ENCODE measurements at places on chromosomes 3 and 15. TPM values are rescaled to one million over a fixed set of nuclear protein-coding genes. Genes with fewer than 3 reads are reported as not detected.

GRCh38 chr3:141686466-141687291, 51.4 kb upstream of the RNF7 start:
- H3K27me3 ChIP-seq = no peaks in the 10 kb centered on the region
- H3K36me3 ChIP-seq = no peaks in the 10 kb centered on the region

The ARGFX gene
- polyA plus RNA-seq = not detected

GRCh38 chr15:63809452-63809851, 24.3 kb downstream of the HERC1 start:
- no peak overlapping the region for H3K4me3 ChIP-seq
- DNase-seq = no peak
- H3K27me3 ChIP-seq = no peaks in the 10 kb centered on the region
- no peaks in the 10 kb centered on the region for H3K4me1 ChIP-seq
- H3K36me3 ChIP-seq = no peaks in the 10 kb centered on the region

DNA sequence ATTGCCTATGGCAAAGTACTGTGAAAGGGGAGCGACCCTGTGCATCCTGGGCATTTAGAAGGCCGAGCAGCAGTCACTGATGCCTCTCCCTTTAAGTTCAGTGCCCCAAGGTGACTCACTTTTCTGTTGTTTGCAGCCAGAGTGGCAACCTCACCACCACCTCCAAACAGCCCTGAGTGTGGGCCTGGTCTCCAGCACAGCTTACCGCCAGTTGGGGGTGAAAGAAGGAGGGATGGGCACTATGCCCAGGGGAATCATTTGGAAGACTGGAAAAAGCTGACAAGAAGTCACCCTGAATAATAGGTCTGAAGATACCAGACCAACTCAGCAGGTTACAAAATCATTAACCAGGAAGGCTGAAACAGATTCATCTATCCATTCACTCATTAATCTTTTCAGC, 571.8 kb downstream of the EPHB1 start:
- no peak overlapping the region for H3K4me3 ChIP-seq
- H3K27ac ChIP-seq = no peak overlapping the region
- DNase-seq = peak; percentile 15
- H3K4me1 ChIP-seq = no peaks in the 10 kb centered on the region
- H3K36me3 ChIP-seq = no peaks in the 10 kb centered on the region

GRCh38 chr3:23236890-23237289, 33.8 kb downstream of the UBE2E2 start:
- H3K36me3 ChIP-seq = no peaks in the 10 kb centered on the region
- H3K4me1 ChIP-seq = no peaks in the 10 kb centered on the region
- H3K4me3 ChIP-seq = no peak overlapping the region
- H3K27me3 ChIP-seq = no peaks in the 10 kb centered on the region
- no peak for DNase-seq
- no peak overlapping the region for H3K27ac ChIP-seq

GRCh38 chr15:59828263-59828662, 139.1 kb upstream of the BNIP2 start:
- no peaks in the 10 kb centered on the region for H3K36me3 ChIP-seq
- DNase-seq = no peak
- H3K27ac ChIP-seq = no peak overlapping the region
- no peaks in the 10 kb centered on the region for H3K27me3 ChIP-seq
- no peak overlapping the region for H3K4me3 ChIP-seq

DNA sequence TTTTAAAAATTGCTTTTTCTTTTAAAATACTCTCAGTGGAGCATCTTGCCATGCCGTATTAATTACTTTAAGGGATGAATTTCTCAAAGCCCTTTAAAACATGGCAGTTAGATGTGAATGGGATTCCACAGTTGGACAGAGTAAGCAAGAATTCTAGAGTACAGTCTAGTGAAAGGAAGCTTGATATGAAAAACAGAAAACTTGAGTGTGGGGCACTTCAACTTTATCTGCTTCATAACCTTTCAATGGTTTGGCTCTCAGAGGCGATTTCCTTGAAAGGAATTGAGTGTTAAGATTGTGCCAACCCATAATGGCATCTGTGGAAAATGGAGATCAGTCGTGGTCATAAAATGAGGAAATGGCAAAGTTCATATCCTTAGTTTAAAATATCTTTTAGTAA, 127.7 kb upstream of the SAMMSON start:
- H3K27ac ChIP-seq = no peak overlapping the region
- no peak overlapping the region for H3K4me3 ChIP-seq
- H3K27me3 ChIP-seq = no peaks in the 10 kb centered on the region
- peaks cover 11% of the 10 kb centered on the region for H3K4me1 ChIP-seq

The CPLX3 gene
- polyA plus RNA-seq = not detected

GRCh38 chr15:88178631-88179030, 77.9 kb downstream of the NTRK3 start:
- H3K27me3 ChIP-seq = no peaks in the 10 kb centered on the region
- no peak overlapping the region for H3K4me3 ChIP-seq
- no peak for DNase-seq
- H3K27ac ChIP-seq = no peak overlapping the region
- H3K4me1 ChIP-seq = no peaks in the 10 kb centered on the region
- no peaks in the 10 kb centered on the region for H3K36me3 ChIP-seq

DNA sequence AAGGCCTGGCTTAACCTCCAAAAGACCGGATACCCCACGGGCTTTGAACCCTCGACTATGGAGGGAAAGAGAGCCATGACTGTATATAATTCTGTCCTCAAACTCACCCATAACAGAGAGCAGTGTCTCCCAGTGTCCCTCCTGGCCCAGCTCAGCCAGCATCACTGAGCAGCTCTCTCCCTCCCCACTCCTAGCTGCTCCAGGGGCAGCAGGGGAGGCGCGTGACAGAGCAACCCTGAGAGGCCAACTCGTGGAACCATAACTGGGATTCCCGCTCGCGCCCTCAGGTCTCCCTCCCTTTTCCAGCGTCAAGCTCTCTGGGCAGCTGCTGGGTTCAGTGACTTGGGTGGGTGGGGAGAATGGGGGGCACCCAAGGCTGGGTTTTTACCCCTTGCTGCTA, 561 bp upstream of the CPLX3 start:
- H3K36me3 ChIP-seq = no peaks in the 10 kb centered on the region
- peak; percentile 36 for DNase-seq
- no peak overlapping the region for H3K27ac ChIP-seq
- H3K4me3 ChIP-seq = no peak overlapping the region
- peaks cover 4% of the 10 kb centered on the region for H3K27me3 ChIP-seq

The AADAC gene
- polyA plus RNA-seq = not detected

- H3K4me3 ChIP-seq = no peak overlapping the region
- no peaks in the 10 kb centered on the region for H3K27me3 ChIP-seq
- no peak overlapping the region for H3K27ac ChIP-seq
- H3K36me3 ChIP-seq = no peaks in the 10 kb centered on the region
- no peaks in the 10 kb centered on the region for H3K4me1 ChIP-seq
These were observed 18.9 kb upstream of the GREM1 start for GRCh38 chr15:32698773-32699390.

GRCh38 chr3:150396491-150396890, 11.6 kb upstream of the TSC22D2 start:
- no peaks in the 10 kb centered on the region for H3K36me3 ChIP-seq
- no peak for DNase-seq
- no peaks in the 10 kb centered on the region for H3K27me3 ChIP-seq

DNA sequence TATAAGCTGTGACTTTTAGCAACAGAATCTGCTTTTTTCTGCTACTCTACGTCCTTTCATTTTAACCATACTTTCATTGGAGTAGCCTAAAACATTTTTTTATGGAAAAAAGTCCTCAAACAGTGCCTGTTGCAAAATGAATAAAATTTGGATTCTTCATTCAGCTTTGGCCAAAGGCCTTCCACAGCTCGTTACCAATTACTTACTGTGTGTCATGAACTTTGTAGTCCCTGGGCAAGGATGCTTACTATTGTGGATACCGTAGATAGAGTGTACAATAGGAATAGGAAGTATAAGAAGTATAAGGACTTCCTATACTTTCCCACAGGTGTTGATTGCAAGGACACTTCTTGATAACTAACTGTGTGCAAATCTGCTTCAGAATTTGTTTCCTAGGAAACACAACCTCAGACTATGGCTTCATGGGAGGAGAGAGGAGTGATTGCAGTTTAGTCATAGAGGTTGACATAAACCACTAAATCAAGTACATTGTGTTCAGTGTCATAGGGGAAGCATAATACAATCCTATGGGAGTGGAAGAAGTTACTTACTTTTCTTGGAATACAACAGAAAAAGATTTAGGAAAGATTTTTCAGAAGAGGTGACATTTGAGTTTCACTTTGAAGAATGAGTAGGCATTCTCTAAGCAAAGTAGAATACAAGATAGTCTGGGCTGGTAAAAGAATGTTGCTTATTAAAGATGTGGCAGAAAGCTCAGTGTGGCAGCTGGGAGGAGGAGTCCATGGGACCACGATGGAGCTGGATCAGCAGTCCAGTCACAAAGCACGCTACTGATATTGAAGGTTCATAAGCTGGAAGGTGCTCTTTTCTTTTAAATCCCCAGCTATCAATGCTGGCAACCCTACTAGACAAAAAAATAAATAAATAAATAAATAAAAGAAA, 309.7 kb upstream of the TPRG1 start:
- no peak overlapping the region for H3K4me3 ChIP-seq
- H3K36me3 ChIP-seq = no peaks in the 10 kb centered on the region
- no peaks in the 10 kb centered on the region for H3K4me1 ChIP-seq
- no peak for DNase-seq
- no peaks in the 10 kb centered on the region for H3K27me3 ChIP-seq
- H3K27ac ChIP-seq = no peak overlapping the region

The IGF2BP2 gene
- polyA plus RNA-seq = 7.7 TPM

- H3K27ac ChIP-seq = peak overlapping the region; percentile 73
- peaks cover 48% of the 10 kb centered on the region for H3K4me1 ChIP-seq
- no peaks in the 10 kb centered on the region for H3K36me3 ChIP-seq
- H3K4me3 ChIP-seq = no peak overlapping the region
- no peaks in the 10 kb centered on the region for H3K27me3 ChIP-seq
- DNase-seq = no peak
These were observed 45.4 kb downstream of the PDE8A start for GRCh38 chr15:85027033-85027380.

- no peaks in the 10 kb centered on the region for H3K36me3 ChIP-seq
- peak; percentile 19 for DNase-seq
- H3K27me3 ChIP-seq = no peaks in the 10 kb centered on the region
- H3K4me1 ChIP-seq = peaks cover 8% of the 10 kb centered on the region
- H3K4me3 ChIP-seq = no peak overlapping the region
These were observed 37.4 kb downstream of the TM2D3 start for GRCh38 chr15:101614761-101615160.

DNA sequence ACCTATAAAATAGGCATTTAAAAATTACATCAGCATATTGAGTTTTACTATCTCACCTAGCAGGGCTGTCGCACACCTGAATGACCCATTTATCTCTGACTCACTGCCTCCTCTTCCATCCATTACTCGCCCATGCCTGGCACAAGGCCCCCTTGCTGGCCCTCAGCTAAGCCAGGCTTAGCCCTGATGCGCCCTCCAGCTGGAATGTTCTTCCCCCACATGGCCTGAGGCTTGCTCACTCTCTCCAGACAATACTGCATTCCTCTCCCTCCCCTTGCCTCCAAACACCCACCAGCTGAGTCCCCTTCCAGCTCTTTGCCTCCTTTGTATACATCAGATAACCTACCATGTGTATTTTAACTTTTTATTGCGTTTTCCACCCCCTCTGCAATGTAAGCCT, 7.2 kb downstream of the SH3BP5 start:
- peak overlapping the region; percentile 51 for H3K27ac ChIP-seq
- no peaks in the 10 kb centered on the region for H3K36me3 ChIP-seq
- H3K4me1 ChIP-seq = peaks cover 34% of the 10 kb centered on the region
- DNase-seq = peak; percentile 28

GRCh38 chr3:188796122-188796631, 375.6 kb upstream of the TPRG1 start:
- H3K4me1 ChIP-seq = peaks cover 2% of the 10 kb centered on the region
- no peak overlapping the region for H3K27ac ChIP-seq
- no peak overlapping the region for H3K4me3 ChIP-seq

- no peak overlapping the region for H3K4me3 ChIP-seq
- no peak overlapping the region for H3K27ac ChIP-seq
- DNase-seq = no peak
These were observed 61.9 kb downstream of the GOLGA6L7 start for GRCh38 chr15:28786521-28786920.

GRCh38 chr15:39139431-39140059, 441.3 kb upstream of the THBS1 start:
- no peak overlapping the region for H3K4me3 ChIP-seq
- H3K4me1 ChIP-seq = no peaks in the 10 kb centered on the region
- H3K27ac ChIP-seq = no peak overlapping the region
- no peaks in the 10 kb centered on the region for H3K36me3 ChIP-seq
- no peak for DNase-seq
- no peaks in the 10 kb centered on the region for H3K27me3 ChIP-seq

The RPP25 gene
- 7.3 TPM for polyA plus RNA-seq

The TAGLN3 gene
- polyA plus RNA-seq = 5.7 TPM

DNA sequence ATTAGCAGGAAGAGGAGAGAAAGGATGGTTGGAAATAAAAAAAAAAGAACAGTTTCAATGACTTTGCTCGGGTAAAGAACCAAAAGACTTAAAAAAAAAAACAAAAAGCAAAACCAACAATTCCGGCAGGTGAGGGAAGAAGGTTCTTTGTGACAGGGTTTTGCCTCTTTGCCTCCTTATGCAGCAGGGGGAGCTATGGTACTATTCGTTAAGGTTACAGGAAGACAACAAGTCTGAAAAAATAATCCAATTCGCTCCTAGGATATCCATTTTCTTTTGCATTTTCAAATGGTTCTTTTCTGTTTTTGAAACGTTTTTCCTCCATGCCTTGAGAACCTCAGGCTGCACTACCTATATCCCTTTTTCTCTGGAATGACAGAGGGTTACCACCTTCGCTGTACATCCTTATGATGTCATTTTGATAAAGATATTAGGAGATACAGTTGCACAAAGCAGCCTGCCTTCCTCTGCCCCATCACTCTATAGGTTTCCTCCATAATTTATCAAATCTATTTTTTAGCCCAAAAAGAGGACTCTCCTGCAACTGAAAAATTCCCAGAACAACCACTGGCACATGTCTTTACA, 55.0 kb downstream of the CFAP20DC start:
- H3K4me3 ChIP-seq = no peak overlapping the region
- DNase-seq = peak; percentile 77

DNA sequence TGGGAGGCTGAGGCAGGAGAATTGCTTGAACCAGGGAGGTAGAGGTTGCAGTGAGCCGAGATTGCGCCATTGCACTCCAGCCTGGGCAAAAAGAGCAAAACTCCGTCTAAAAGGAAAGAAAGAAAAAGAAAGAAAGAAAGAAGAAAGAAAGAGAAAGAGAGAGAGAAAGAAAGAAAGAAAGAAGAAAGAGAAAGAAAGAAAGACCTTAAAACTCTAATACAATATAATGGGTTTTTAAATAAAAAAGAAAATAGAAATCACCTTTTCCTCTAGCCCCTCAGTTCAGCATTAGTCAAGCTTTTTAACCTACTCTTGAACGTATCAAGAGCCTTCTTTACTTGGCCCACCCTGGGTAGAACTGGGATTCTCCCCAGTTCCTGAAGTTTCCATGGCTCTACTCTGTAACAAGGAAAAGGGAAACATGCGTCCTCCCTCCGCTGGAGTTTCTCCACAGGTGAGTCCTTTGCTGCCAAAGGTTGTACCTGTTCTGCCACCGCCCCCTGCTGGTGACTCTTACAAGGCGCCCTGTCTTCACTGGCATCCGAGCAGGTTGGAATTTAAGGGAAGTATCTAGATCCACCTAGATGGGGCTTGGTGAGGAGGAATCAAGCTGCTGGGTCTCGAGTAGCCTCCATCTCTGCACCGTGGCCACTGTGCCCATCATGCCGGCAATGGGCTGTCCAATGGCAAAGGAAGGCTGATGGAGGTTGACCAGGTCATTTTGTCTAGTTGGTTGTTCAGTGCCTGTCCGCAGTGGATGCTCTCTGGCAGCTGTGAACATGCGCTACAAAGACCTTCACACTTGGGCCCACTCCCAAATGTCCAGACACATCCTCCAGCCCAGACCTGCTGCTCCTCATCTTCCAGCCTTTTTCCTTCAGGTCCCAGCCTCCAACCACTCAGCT, 20.6 kb upstream of the EPHB3 start:
- H3K36me3 ChIP-seq = no peaks in the 10 kb centered on the region
- DNase-seq = peak; percentile 82
- H3K27me3 ChIP-seq = no peaks in the 10 kb centered on the region

The CELF6 gene
- polyA plus RNA-seq = 3.8 TPM

Measured in kidney (tissue), 22 donors.